ENCODE measurements at places on chromosomes 2 and 18. TPM values are rescaled to one million over a fixed set of nuclear protein-coding genes. Genes with fewer than 3 reads are reported as not detected.
A peak's percentile ranks its signal among the peaks of the same experiment; 100 is the strongest.

GRCh38 chr2:209074711-209075110 is 349.1 kb upstream of the MAP2 start:
- no peak for DNase-seq

GRCh38 chr2:180364719-180365118 is 357.6 kb upstream of the CWC22 start:
- DNase-seq = no peak

DNA sequence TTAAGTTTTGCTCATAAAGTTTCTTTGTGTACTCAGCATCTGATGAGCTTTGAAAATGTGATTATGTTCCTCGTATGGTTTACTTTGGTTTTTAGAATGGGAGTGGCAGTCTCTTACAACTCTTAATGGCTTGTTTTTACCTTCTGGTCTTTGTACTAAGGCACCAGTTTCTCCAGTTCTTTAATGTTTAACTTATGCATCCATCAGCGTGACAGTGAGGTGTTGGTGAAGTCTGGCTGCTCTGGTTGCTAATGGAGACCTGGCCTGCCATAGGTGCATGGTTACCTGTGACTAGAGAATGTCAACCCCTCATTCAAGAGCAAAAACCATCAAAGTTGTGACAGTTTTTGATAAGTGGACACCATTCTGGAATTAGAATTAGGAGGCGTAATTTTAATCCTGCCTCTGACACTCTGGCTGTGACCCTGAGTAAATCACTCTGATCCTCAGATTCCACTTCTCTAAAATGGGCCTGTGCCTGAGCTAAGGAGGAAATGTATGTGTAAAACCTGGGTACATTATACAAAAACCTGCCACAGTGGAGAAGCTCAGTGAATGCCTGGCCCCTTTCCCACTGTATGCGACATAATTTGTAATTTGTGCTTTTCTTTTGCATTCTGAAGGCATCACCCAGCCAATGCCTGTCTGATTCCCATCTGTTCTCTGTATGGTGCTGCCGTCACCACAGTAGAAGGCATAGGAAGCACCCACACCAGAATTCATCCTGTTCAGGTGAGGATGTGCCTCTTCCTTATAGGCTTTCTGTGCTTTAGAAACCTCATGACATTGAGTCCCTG is 11.2 kb downstream of the AOX1 start:
- no peak for DNase-seq

DNA sequence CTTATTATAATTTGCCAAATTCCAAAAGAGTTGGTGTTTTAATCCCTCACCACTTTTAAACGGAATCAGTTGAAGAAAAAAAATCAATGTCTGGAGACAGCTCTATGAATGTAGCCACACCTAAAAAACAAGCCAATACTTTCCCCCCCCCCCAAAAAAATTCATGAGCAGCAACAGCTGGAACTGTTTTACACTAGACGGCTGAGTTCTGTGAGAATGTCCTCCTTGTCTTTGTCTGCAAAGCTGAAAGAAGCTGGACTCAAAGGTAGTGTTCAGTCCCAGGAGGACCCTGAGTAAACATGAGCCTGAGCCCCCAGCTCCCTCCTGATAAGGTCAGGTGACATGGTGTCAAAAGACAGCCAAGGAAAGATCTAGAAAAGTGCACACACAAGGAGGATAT is 68.2 kb downstream of the ZNF521 start:
- no peak for DNase-seq

GRCh38 chr18:12376754-12377555 is at the start of gene AFG3L2:
TSS of gene AFG3L2 (minus strand) at chr18:12377227. CDS start at chr18:12377082, 145 bp downstream.
- DNase-seq = peak; percentile 100

GRCh38 chr18:23386317-23386716 is 66.8 kb upstream of the RIOK3 start:
- no peak for DNase-seq

DNA sequence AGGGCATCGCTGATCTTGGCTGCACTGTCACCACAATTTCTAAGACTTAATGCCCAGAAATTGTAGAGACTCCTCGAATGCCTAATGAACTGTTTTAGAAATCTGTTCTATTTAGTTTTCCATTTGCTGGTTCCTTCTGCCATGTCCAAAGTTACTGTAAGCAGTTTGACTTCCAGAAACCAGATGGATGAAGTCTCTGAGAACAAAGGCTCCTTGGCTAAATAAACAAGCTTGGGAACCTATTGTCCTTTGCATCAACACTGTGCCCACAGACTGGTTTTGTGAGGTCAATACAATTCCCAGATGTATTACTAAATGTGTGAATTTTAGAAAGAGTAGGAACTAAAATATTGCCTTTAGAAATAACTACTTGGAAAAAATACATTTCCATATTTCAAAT is 600.2 kb downstream of the NYAP2 start:
- no peak for DNase-seq

DNA sequence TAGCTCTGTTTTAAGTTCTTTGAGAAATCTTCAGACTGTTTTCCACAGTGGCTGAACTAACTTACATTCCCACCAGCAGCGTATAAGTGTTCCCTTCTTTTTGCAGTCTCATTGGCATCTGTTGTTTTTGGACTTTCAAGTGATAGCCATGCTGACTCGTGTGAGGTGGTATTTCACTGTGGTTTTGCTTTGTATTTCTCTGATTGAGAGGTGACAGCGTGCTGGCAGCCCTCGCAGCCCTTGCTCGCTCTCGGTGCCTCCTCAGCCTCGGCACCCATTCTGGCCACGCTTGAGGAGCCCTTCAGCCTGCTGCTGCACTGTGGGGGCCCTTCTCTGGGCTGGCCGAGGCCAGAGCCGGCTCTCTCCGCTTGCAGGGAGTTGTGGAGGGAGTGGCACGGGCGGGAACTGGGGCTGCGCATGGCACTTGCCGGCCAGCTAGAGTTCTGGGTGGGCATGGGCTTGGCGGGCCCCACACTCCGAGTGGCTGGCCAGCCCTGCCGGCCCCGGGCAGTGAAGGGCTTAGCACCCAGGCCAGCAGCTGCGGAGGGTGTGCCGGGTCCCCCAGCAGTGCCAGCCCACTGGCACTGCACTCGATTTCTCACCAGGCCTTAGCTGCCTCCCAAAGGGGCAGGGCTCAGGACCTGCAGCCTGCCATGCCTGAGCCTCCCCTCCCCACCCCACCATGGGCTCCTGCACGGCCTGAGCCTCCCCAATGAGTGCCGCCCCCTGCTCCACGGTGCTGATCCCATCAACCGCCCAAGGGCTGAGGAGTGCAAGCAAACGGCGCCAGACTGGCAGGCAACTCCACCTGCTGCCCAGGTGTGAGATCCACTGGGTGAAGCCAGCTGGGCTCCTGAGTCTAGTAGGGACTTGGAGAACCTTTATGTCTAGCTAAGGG is 151.8 kb downstream of the IRS1 start:
- no peak for DNase-seq

- DNase-seq = no peak
These were observed 55.9 kb downstream of the RAB31 start for GRCh38 chr18:9764011-9764481.

GRCh38 chr2:195021711-195022507 is 635.1 kb upstream of the SLC39A10 start:
- no peak for DNase-seq

GRCh38 chr2:60483401-60483800 is 70.1 kb downstream of the BCL11A start:
- no peak for DNase-seq

- DNase-seq = no peak
These were observed 55.9 kb upstream of the ZNF385B start for GRCh38 chr2:179917272-179917671.

DNA sequence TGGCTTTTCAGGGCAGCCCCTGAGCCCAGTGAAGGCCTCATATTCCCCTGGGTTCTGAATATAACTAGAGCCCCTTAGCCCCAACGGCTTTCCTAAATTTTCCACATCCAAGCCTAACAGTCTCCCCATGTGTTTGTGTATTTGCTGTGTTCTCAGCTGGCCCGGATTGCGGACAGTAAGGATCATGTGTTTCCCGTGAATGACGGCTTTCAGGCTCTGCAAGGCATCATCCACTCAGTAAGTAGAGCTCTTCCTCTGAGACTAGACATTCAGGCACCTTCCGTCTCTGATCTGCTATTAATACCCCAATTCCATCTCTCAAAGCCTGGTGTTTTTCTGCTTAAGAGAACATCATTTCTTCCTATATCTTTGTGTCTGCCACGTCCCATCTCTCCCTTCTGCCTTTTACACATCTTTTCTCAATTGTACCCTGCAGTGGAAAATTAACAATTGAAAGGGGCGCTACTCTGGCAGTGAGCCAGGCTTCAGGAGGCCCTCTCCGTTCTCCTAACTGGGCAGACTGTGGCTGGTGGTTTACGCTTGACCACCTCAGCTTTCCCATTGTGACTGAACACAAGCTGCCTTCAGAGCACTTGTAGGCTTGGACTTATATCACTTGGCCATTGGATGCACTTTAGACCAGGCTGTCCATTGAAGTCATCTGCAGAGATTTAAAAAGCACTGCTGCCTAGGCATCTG is 64.4 kb downstream of the ANTXR1 start:
- no peak for DNase-seq

GRCh38 chr2:23905155-23905554 is 21.8 kb downstream of the ATAD2B start:
- DNase-seq = no peak

DNA sequence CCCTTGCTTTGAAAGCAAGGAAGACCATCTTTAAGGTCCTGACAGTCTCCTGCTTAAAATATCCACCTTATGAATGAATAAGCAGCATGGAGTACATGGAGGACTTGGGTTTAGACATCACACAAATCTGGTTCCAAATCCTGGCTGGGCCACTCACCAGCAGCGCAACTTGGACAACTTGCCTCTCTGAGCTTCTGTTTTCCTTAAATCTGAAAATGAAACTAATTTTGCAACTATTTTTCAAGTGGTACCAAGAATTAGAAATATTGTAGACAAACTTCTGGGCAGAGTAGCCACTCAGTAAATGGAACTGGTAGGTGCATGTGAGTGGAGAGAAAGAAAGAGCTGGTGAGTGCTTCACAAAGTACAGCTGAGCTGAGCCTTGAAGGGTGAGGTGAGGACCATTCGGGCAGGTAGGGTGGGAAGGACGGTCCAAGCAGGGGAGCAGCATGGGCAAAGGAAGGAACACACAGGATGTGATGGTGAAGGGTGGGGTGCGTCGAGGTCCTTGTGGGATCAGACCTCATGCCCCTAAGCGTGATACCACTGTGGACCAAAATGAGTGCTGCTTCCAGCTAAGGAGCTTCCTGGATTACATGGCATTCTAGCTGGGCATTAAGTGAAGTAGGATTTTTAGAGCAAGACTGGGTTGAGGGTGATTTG is 14.4 kb upstream of the TET3 start:
- DNase-seq = no peak

GRCh38 chr2:157572725-157573124 is 55.9 kb downstream of the ACVR1C start:
- no peak for DNase-seq

DNA sequence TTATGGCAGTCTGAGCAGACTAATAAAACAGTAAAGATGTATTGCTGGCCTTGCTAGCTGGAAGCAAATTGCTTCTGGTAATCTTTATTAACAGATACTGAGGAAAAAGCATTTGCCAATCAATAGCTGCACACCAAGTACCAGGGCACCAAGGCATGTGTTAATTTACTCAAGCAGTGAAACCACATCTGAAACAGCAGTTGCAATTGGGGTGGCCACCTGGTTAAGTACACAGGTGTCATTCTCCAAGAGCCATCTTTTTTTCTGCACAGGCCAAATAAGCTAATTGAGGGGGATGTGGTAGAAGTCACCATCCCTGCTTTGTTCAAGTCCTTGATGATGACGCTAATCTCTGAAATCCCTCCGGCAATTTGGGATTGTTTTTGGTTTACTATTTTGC is 8.6 kb upstream of the SEH1L start:
- DNase-seq = no peak

GRCh38 chr18:51751901-51752300 is 554.4 kb upstream of the MEX3C start:
- no peak for DNase-seq

DNA sequence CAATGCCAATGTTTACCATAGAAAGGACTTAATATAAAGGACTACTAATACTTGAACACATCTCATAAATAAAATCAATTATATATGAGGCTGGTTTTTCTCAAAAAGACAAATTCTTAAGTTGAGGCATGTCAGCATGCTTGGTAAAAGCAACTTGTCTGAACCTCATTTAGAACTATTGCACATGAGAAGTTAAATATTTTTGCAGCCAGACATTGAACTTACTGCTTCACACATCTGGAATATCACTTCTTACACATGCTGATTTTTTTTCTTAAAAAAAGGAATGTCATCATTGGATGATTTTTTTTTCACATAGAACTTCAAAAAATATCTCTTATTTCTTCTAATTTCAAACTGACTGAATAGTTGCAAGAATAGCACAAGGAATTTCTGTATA is 609.0 kb downstream of the EPHA4 start:
- no peak for DNase-seq

DNA sequence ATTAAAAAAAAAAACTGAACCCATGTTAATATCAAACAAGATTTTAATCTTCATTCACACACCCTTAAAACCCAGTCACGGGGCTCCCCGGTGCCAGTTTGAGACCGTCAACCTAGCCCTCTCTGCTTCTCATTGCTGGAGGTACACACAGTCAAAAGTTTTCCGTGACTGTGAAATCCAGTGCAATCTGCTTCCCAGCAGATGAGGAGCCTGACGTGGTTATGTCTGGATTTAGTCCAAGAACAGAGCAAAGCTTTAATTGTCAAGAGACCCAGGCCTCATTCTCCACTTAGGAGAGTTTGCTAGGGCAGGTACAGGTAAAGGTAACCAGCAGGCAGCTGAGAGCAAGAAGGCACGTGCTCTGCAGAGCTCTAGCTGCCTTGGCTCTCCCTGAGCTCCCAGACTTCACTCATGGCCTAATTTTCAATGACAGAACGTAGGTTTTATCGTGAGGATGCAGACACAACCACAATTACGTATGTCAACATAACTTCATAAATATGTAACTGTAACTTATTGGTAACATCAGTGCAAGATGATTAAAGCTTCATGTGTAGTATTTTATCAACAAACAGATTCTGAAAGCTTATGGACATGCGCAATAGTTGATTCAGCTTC is 56.3 kb downstream of the SLC16A14 start:
- DNase-seq = no peak

DNA sequence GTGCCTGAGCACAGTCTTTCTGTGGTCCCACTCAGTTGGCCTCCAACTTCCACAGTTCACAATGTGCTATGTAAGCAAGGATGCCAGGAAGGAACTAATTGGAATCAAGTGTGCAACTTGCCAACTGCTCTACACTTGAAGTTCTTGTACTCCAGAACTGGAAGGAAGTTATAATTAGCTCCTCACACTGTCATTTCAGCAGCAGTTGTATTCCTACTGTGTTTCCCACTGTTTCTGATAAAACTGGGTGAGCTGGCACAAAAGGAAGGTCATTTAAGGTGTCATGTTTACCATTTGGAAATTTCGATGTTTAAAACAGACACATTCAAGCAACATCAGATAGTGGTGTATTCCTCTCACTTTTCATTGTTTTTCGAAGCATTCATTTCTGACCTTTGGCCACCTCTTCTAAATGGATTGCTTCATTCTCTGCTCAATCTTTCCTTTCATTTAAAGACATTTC is 84.2 kb downstream of the ANTXR1 start:
- DNase-seq = no peak

- no peak for DNase-seq
These were observed 117.0 kb downstream of the LAMA1 start for GRCh38 chr18:7000484-7001096.

SPATA3 gene
- total RNA-seq = not detected

LRRTM1 gene
- 0.30 TPM for total RNA-seq

CD207 gene
- total RNA-seq = 0.37 TPM

CCDC102B gene
- 5.9 TPM for total RNA-seq

OSR1 gene
- 3.1 TPM for total RNA-seq

HMSD gene
- total RNA-seq = 0.57 TPM

HOXD9 gene
- not detected for total RNA-seq

ARHGAP15 gene
- total RNA-seq = 6.1 TPM

SERPINB12 gene
- total RNA-seq = not detected

TRIM43 gene
- not detected for total RNA-seq

PPIL3 gene
- 22.1 TPM for total RNA-seq

C18orf63 gene
- total RNA-seq = not detected

Data from heart right ventricle (tissue), 16 donors.